Sigmoid colon (tissue), 7 donors: ENCODE measurements at places on chromosomes 11 and 22.

DNA sequence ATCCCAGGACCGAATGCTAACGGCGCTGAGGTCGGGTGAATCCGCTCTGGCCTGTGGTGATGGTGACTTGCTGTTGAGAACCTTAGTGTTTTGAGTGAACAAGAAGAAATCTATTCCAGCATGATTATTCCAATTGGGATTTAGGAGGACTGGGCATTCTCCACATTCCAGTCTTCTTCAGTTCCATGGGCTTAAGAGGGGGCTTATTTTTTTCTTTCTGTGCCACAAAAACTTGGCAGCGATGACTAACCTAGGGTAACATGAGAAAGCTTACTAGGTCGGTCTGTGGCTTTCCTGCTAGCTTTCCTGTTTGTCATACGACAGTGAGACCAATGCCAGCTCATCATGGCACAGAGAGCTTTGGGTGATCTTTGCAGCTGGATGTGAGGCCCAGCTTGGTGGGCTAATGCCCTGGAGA is 62.9 kb upstream of the ATXN10 start:
- H3K36me3 ChIP-seq, result no peaks in the 10 kb centered on the region
- no peak for DNase-seq
- no peak overlapping the region for H3K4me3 ChIP-seq
- no peak overlapping the region for H3K27ac ChIP-seq
- no peaks in the 10 kb centered on the region for H3K27me3 ChIP-seq

DNA sequence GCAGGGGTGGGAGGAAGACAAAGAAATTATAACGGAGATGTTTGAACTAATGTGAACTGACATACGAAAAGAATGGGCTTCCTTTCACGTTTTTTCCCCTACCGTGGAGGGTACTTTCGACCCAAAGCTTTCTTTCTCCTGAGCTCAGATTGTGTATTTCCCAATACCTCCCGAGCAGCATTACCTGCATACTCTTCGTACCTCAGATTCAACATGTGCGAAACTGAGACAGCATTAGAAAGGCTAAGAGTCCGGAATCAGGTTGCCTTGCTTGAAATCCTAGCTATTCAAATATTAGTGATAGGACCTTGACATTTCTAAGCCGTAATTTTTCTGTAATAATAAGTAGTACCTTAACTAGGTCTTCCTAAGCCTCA is 778 bp upstream of the PAK1 start:
- no peak overlapping the region for H3K27ac ChIP-seq
- no peak for DNase-seq
- H3K4me1 ChIP-seq, result peaks cover 9% of the 10 kb centered on the region
- peak overlapping the region; percentile 81 for H3K4me3 ChIP-seq
- H3K36me3 ChIP-seq, result no peaks in the 10 kb centered on the region

- H3K4me1 ChIP-seq, result peaks cover 17% of the 10 kb centered on the region
- DNase-seq, result peak; percentile 86
- peak overlapping the region; percentile 83 for H3K4me3 ChIP-seq
- H3K36me3 ChIP-seq, result no peaks in the 10 kb centered on the region
- peak overlapping the region; percentile 88 for H3K27ac ChIP-seq
These were observed 30.0 kb upstream of the WNT11 start for GRCh38 chr11:76236092-76236999.

- H3K36me3 ChIP-seq, result no peaks in the 10 kb centered on the region
- H3K4me3 ChIP-seq, result no peak overlapping the region
- H3K27ac ChIP-seq, result peak overlapping the region; percentile 22
- peak; percentile 46 for DNase-seq
- peaks cover 51% of the 10 kb centered on the region for H3K4me1 ChIP-seq
These were observed 72.7 kb upstream of the AKIP1 start for GRCh38 chr11:8838248-8838647.

GRCh38 chr11:60830478-60831142 is 11.3 kb upstream of the CCDC86 start:
- no peak overlapping the region for H3K27ac ChIP-seq
- H3K27me3 ChIP-seq, result no peaks in the 10 kb centered on the region
- DNase-seq, result no peak
- H3K4me1 ChIP-seq, result no peaks in the 10 kb centered on the region
- no peaks in the 10 kb centered on the region for H3K36me3 ChIP-seq

DNA sequence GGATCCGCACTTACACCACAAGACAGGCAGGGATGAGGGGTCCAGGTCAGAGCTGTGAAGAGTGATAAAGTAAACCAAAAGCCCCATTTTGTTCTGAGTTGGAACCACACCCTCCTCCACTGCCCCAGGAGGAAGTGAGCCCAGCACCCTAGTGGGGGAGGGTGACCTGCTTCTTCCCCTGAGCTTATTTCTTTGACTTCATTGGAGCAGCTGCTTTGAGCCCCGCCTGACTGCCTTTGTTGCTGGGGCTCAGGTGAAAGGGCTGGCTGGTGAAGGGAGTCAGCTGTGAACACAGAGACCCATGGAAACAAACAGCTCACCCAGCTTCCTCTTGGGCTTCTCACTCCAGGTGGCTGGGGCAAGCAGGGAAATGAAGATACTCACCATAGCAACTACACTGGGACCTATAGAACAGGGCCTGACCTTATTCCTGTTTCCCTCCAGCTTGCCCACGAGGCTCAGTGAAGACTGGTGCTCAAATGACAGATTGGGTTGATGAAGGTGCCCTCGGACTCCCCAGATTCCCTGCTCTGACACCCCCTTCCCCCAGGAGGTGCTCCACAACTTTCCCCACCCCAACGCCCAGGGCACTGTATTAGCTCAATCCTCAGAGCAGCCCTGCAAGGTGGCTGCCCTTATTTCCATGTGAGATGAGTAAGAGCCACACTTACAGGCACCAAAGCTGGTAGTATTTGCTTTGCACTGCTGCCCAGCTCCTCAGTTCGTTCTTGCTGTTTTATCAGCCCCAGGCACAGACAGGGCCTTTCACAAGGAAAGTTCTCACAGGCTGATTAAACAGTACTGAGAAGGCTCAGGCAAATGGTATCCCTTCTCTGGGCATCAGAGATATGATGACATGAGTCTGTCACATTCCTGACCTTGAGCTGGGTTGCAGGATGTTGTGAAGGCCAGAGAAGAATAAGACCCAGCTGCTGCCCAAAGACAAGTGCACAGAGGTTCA is 2.4 kb downstream of the UCP2 start:
- H3K4me1 ChIP-seq, result no peaks in the 10 kb centered on the region
- peak; percentile 63 for DNase-seq
- peak overlapping the region; percentile 44 for H3K27ac ChIP-seq
- peaks cover 7% of the 10 kb centered on the region for H3K36me3 ChIP-seq
- no peaks in the 10 kb centered on the region for H3K27me3 ChIP-seq
- H3K4me3 ChIP-seq, result peak overlapping the region; percentile 65

DNA sequence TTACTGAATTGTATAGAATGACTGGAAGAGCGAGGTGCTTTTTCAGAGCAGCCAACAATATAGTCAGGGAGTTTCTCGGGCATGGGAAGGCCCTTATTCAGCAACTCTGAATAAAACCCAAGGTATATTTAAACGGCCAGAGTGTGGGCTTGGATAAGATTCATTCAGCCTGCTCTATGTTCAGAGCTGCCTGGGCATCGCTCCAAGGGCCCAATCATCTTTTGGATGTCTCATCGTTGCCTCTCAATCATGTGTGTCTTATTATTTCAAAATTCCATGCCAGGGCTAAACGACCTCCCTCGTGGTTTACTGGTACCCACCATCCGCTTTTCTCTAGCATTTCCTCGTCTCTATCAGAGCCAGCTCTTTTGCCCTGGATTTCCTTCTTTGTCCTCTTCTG is 19.5 kb upstream of the NTM start:
- DNase-seq, result no peak
- H3K27ac ChIP-seq, result no peak overlapping the region
- no peak overlapping the region for H3K4me3 ChIP-seq
- H3K36me3 ChIP-seq, result no peaks in the 10 kb centered on the region
- H3K4me1 ChIP-seq, result no peaks in the 10 kb centered on the region

DNA sequence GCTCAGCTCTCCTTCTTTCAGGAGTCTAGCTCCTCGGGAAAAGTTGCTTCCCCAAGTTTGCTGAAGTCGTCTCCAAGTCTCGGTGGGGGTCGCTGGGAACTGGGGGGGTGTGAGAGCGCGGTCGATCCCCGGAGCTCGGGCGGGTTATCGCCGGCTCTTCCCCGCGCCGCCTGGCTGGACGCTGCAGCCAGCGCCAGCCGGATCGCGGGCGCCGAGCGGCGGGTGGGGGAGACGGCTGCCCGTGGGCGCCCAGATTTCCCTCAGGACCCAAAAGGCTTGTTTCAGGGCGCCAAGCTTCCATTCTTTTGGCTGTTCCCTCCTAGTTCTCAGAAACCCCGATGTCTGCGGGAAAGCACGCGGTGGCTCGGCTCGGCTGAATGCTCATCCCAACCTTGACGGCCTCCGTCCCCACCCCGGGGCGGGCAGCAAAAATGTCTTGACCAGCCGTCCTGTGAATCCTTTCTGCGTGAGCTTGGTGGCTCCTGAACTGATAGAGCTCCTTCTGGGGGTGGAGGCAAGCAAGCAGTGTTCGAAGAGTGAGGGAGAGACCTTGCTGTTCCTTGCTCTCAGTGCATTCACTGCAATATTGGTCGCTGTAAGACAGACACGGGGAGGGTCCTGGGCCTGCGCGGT is 1.7 kb downstream of the ZBTB16 start:
- H3K4me1 ChIP-seq, result no peaks in the 10 kb centered on the region
- H3K36me3 ChIP-seq, result peaks cover 32% of the 10 kb centered on the region
- peak; percentile 77 for DNase-seq
- peak overlapping the region; percentile 96 for H3K27ac ChIP-seq

DNA sequence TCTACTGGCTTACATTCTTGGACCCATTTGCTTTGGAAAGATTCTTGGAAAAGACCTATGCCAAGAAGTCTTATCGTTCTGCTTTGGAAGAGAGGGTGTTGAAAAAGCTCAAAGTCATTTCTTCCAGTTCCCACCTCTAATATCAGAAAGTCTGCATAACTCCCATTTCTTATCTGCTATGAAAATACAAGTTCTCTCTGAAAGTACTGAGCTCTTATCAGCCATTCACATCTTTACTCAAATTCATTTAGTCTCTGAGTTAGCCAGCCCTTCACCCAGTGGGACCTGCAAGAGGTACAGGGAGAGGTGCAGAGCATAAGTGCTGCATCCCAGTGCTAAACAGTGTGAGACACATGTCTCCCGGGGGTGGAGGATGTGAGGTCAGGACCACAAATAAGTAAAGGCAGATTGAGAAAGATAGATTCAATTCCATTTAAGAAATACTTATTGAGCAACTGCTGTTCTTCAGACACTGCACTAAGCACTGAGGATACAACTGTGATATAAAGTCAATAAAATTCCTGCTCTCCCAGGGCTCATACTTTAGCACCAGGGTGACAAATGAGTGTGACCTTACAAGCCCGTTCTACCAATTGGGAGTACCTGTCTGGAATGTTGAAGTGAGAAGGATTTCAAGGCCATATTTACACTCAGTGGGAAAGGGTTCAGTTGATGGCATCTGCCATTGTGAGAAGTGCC is 76.7 kb downstream of the PISD start:
- H3K27ac ChIP-seq, result no peak overlapping the region
- DNase-seq, result no peak
- H3K36me3 ChIP-seq, result peaks cover 45% of the 10 kb centered on the region
